Diencephalon (tissue), 1 donor: ENCODE measurements at places on chromosomes 16 and 17. TPM values are rescaled to one million over a fixed set of nuclear protein-coding genes. Genes with fewer than 3 reads are reported as not detected.

The AATK gene
- total RNA-seq = 17.8 TPM

The TNFRSF17 gene
- total RNA-seq = 3.9 TPM

The PRSS21 gene
- total RNA-seq = not detected

The TMIGD1 gene
- total RNA-seq = not detected

The TRIM47 gene
- total RNA-seq = 15.2 TPM

The CASKIN1 gene
- total RNA-seq = 41.3 TPM

The C16orf54 gene
- total RNA-seq = 0.69 TPM

The EVPL gene
- under 0.01 TPM for total RNA-seq

The MARVELD3 gene
- 0.69 TPM for total RNA-seq

The CDH11 gene
- total RNA-seq = 215 TPM
